ENCODE measurements at places on chromosomes 13 and 19. TPM values are rescaled to one million over a fixed set of nuclear protein-coding genes. Genes with fewer than 3 reads are reported as not detected.

The WDR87 gene
- 0.19 TPM for polyA plus RNA-seq

The CLIP3 gene
- polyA plus RNA-seq = 15.5 TPM

DNA sequence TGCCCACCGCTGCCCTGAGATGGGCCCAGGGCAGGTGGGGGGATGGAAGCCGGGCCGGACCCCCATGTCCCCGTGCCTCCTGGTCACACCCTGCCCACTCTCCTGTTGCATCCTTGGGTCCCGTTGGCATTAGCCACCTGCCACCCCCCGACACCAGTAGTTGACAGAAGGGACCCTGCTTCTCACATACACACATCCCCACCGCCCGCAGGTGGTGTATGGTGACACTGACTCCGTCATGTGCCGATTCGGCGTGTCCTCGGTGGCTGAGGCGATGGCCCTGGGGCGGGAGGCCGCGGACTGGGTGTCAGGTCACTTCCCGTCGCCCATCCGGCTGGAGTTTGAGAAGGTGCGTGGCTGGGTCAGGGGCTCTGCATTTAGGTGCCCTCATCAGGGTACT, 5.2 kb upstream of the SPIB start:
- DNase-seq = no peak

GRCh38 chr13:59547950-59548349, 615.8 kb downstream of the DIAPH3 start:
- DNase-seq = no peak

GRCh38 chr19:13430790-13431582, 75.3 kb downstream of the CACNA1A start:
- no peak for DNase-seq

DNA sequence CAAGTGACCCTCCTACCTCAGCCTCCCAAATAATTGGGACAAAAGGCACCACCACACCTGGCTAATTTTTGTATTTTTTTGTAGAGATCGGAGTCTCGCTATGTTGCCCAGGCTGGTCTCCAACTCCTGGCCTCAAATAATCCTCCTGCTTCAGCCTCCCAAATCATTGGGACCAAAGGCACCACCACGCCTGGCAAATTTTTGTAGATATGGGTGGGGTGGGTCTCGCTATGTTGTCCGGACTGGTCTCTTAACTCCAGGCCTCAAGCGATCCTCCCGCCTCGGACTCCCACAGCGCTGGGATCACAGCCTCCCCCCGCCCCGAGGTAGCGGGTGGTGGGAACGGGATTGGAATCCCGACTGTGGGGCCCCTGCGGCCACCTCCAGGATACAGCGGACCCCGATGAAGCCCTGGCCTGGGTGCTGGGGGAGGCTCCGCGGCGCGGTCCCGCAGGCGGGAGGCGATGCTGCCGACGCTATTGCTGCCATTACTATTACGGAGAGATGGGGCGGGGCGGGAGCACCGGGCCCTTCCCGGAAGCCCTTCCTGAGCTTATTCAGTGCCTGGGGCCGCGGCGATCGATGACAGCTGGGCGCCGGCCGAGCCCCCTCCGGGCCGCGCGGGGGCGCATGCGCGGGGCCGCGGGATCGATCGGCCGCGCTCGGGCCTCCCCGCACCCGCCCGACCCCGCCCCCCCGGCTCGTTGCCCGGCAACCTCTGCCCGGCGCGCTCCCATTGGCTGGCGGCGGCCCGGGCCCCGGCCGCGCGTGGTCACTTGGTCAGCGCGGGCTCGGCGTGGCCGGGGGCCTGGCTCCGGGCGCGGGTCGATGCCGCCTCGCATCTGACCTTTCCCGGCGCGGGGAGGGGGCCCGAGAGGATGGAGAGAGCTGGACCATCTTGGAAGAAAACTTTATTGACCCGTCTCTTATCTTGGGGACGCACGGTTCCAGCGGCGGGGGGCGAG, 27.9 kb upstream of the ONECUT3 start:
- DNase-seq = no peak

- DNase-seq = no peak
These were observed 267.3 kb downstream of the LHFPL6 start for GRCh38 chr13:39335721-39336120.

DNA sequence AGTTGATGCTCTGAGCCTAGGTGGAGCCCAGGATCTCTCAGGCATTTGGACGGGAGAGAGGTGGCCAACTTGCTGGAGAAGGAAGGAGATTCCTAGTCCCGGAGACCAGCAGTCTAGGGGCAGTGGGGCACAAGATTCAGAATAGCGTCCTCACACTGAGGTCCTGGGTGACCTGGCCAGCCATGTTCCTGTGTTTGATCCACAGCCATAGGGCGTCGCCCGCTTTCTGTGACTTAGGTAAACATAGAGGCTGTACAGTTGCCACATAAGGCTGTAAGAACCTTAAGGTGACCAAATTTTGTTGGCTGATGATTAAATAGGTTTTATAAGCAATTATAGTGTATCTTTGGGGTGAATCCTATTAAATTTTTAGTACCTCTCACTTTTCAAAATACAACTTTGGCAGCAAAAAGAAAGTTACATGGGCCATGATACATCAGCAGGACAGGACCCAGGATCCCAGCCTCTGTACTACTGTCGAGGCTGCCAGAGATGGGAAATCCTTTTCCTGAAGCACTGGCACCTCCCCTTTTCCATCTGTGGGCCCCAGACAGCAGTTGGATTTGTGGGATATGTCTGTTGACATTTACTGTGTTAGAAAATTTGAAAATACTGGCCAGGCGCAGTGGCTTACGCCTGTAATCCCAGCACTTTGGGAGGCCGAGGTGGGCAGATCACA, 37.5 kb downstream of the TSSK6 start:
- no peak for DNase-seq

DNA sequence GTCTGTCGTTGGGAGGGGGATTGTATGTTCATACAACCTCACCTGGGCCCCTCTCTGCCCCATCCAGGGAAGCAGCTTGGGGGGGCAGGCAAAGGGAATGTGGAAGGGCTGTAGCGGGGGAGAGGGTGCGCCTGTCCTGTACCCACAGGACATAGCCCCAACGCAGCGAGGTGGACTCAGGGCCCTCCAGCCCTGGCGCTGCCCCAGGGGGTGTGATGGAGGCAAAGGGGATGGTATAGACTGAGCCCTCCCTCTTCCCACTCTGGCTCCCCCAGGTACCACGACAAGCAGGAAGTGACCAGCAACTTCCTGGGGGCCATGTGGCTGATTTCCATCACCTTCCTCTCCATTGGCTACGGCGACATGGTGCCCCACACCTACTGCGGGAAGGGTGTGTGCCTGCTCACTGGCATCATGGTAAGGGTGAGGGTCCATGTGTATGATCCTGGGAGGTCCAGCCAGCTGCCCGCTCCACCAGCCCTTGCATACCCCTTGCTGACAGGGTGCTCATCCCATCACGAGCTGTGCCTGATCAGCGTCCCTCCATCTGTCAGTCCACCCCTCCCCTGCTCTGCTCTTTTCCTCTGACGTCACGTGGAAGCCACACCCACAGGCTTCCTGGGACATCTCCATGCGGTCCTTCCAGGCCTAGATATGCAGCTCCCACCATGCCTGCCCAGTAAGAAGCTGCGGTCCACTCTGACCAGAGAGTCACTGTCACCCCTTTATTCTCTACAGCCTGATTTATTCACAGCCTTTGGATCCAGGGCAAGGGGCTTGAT, 18.3 kb downstream of the KCNN1 start:
- DNase-seq = no peak

DNA sequence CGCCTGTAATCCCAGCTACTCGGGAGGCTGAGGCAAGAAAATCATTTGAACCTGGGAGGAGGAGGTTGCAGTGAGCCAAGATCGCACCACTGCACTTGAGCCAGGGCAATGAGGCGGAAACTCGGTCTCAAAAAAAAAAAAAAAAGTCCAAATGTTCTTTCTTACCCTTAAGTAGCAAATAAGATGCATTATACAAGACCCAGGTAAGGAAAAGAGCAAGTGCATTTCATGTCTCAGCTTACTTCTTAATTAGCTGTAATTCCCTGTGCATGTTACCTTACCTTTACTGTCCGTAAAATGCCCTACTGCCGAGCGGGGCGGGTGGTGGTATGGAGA, 3.8 kb upstream of the ZNF681 start:
- DNase-seq = no peak

GRCh38 chr19:12938779-12939601, 581 bp downstream of the CALR start:
- no peak for DNase-seq

- no peak for DNase-seq
These were observed 16.4 kb upstream of the FLT3 start for GRCh38 chr13:28116736-28117135.

- no peak for DNase-seq
These were observed 29.7 kb upstream of the FREM2 start for GRCh38 chr13:38657191-38657590.
